ENCODE measurements at places on chromosomes 6 and 20.
A peak's percentile ranks its signal among the peaks of the same experiment; 100 is the strongest.

- no peak for DNase-seq
Measured at GRCh38 chr6:42344756-42345155, 107.0 kb downstream of the TRERF1 start.

DNA sequence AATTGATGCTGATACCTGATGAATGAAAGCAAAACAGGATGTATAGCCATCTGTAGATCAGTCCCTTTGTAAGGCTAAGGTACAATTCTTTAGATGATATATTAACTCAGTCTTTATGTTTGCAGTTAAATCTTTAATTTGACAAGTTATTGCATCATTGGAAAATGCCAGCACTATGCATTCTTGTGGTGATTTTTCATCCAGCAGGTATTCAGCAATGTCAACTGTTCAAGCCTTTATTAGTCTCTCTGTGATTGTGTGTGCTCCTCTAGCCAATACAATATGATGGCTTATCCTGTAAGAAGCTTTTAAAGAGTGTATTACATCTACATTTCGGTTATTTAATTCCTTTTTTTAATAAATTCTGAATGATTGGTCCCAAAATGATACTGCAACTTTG is 34.3 kb downstream of the HLA-DMB start:
- no peak for DNase-seq

DNA sequence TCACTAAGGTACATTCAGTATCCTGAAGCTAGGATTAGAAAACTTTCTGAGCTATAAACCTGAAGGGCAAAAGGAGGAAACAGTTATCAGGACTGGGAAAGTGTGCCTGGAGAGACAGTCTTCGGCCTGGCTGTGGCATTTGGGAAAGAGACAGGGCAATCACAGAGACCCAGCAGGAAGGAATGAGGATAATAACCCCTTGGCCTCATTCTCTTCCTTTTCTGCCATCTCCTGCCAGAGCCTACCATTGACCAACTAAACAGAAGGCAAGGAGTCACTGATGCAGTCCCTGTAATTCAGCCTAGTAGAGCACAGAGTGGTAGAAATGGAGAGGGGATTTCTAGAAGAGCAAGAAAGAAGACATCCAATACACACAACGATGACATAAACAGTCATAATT is 359.4 kb downstream of the HDGFL1 start:
- no peak for DNase-seq

DNA sequence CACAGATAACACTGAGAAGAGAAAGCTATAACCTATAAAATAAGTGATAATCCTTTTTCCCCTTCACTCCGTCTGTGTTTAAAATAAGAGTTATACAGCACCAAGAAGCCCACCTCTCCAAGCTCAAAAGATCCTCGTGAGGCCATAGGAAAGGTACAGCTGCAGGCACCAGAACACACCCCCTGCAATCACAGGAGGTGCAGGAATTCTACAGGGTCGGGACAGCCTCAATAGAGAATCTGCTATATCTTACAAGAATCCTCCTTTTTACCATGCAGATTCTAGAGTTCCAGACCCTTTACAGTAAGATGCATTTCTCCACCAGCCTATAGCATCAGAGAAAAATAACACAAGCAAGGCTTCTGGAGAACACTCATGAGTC is 5.0 kb upstream of the ADGRF1 start:
- no peak for DNase-seq

GRCh38 chr6:148502083-148502772 is 159.6 kb downstream of the SASH1 start:
- DNase-seq: no peak

GRCh38 chr6:71333697-71334096 is 45.1 kb downstream of the OGFRL1 start:
- peak; percentile 85 for DNase-seq

DNA sequence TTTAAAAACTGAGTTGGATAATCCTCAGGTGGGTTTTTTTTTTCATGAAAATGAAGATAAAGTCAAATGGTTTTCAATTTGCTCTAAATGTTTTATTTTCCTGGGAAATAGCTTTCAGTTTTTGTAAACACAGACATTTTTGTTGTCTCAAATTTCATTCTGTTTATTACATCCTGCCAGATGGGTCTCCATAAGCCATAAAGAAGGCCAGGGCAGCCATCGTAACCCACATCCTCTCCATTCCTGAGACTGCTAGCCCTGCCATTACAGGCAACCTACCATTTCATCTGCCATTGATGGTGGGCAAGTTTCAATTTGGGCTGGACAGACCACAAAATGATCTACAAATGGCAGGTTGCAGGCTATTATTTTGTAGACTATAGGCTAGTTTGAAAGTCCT is 60.8 kb downstream of the BTBD3 start:
- DNase-seq: no peak

GRCh38 chr6:3665608-3666007 is 85.9 kb downstream of the PXDC1 start:
- DNase-seq: no peak

DNA sequence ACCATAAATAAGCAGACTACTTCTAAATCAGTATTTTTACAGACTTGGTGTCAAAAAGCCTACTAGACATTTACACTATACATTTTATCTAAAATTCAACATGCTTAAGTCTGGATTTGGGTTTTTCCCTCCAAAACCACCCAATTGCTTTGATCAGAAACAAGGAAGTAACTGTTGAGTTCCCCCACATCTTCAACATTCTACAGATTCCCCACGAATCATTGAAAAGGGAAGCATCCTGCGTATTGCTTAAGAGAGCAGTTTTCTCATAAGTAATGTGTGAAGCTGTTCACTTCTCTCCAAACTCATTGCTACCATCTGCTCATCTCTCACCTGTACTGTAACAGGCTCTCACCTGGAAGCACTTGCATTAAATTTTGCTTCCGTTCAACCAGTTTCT is 36.4 kb upstream of the RNF144B start:
- no peak for DNase-seq

DNA sequence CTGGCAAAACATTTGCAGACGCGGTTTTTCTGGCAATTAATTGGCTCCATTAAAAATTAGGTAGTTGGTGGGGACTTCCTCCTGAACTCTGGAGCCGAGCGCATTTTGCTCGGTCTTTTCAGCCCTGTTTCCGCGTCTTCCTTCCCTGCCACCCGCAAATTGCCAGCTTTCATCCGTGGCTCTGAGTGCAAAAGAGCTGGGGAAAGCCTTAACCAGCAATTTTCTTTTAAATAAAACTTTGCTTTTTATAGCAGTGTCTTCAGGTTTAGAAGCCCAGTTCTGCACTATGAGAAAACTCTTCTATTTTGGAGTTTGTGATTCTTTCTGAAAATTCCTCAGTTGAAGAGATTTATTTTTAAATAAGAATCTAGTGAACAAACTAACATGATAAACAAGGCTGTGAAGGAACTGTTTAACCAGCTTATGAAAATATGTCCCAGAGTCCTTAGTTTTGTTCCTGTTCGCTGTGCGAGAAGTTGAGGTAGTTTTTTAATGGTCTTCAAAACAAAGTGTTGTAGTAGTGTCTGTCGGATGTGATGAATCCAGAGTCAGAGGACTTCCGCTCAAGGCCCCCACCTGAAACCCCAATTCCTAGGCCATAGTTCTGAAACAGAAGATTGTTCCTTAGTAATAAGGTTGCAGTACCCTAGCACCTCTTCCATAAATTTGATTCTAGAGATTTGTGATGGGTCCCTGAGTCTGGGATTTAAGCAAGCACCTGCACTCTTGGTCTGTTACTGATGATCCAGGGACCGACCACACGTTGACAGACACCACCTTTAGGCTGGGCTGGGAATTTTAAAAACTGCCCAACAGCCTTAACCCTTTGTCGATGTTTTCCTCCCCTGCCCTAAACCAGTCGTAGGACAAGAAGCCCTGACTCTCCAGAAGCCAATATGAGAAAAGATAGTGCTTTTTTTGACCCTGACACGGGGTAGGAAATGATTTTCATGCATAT is 950 bp downstream of the KCTD20 start:
- no peak for DNase-seq

DNA sequence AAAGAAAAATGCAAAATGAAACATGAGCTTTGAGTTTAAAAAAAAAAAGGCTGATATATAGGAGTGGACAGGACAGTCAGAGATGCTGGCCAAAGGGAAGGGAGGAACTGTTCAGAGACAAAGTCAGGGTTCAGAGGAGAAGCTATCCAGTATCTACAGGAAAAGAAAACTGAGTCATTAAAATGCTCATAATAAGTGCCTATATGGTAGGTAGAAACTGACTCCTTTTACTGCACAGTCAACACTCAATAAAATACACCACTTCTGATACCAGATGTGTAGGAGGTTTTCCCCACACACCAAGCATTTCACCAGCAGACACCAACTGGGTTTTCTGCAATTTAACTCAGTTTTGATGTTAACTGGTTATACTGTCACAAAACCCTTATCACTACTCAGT is 32.9 kb downstream of the FRK start:
- no peak for DNase-seq

GRCh38 chr20:9348316-9348715 is 166.1 kb upstream of the LAMP5 start:
- DNase-seq: no peak

- no peak for DNase-seq
Measured at GRCh38 chr6:89826029-89826528, 3.6 kb upstream of the CASP8AP2 start.

- DNase-seq: no peak
Measured at GRCh38 chr20:47196091-47197081, 160.1 kb downstream of the ZMYND8 start.

- DNase-seq: peak; percentile 71
Measured at GRCh38 chr6:121826156-121826810, 390.8 kb downstream of the GJA1 start.

GRCh38 chr20:50655311-50655880 is 35.9 kb downstream of the RIPOR3 start:
- no peak for DNase-seq

DNA sequence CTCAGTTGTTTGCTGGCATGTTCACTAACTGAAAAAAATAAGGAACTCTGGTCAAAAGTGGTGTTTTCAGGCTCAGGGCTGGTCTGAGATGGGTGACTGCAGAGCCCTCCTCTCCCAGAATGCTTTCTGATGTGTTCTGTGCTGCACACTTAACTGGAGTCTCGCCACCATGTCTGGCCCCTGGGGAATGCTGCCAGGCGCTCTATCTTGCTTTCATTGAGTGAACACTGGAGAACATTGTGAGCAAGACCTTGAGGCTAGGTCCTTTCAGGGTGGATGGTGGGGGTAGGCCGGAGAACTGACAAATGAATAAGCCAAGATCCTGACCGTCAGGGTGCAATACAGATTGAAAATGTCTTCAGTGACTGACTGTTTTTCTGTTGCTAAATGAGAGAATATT is 19.5 kb downstream of the PANK2 start:
- no peak for DNase-seq

GRCh38 chr6:16372029-16372776 is 133.8 kb downstream of the GMPR start:
- no peak for DNase-seq

- no peak for DNase-seq
Measured at GRCh38 chr6:168871642-168872315, 381.9 kb downstream of the THBS2 start.

- no peak for DNase-seq
Measured at GRCh38 chr20:59955131-59955796, 3.0 kb upstream of the CDH26 start.

Measured in Panc1 (cell line).